EH (cell line): ENCODE measurements at places on chromosomes 5 and 9.

DNA sequence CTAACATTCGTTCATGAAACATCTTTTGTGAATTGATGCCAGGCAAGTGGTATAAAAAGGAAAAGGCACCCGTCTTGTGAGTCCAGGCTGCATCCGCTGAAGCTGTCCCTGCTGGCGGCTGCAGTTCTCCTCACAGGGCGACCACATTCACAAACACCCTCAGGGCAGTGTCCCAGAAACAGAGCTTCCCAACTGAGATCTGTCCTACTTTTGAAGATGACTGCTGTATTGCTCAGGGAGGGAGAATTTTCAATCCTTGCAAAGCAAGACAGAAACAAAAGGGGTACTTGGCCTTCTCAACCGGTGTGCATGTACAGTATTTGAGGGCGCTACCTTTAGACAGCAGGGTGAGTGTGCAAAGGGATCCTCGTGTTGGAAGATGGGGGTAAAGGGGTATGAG is 316.1 kb downstream of the GADD45G start:
- no peak for DNase-seq

GRCh38 chr5:143263272-143263810 is 140.1 kb downstream of the NR3C1 start:
- DNase-seq = no peak

- DNase-seq = no peak
These were observed 8.9 kb downstream of the MTRR start for GRCh38 chr5:7877851-7878250.

- no peak for DNase-seq
These were observed 11.5 kb upstream of the PITX1 start for GRCh38 chr5:135045488-135045887.

GRCh38 chr5:178231539-178232123 is 971 bp downstream of the PHYKPL start:
- no peak for DNase-seq

DNA sequence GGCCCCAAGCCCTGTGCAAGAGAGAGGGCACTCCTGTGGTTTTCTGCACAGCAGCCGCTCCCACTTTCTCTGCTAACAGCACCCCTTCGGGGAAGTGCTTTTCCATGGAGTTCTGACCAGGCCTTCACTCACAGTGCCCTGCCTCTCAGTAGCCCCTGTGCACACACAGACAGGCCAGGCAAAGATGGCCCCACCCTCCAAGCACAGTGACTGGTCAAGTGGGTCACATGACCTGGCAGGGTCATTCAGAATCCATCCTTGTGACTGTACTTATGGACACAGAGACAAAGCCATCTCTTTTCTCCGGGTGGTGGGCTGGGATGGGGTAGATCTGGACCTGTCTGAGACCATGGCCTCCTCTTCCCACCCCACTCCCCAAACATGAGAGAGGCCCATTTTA is 82.5 kb downstream of the PSD2 start:
- no peak for DNase-seq

GRCh38 chr5:127425868-127426267 is 91.6 kb upstream of the PRRC1 start:
- no peak for DNase-seq

GRCh38 chr9:2066312-2067273 is 51.4 kb downstream of the SMARCA2 start:
- DNase-seq = peak; percentile 79

- DNase-seq = no peak
These were observed 49.1 kb downstream of the DOCK2 start for GRCh38 chr5:169686137-169686536.

DNA sequence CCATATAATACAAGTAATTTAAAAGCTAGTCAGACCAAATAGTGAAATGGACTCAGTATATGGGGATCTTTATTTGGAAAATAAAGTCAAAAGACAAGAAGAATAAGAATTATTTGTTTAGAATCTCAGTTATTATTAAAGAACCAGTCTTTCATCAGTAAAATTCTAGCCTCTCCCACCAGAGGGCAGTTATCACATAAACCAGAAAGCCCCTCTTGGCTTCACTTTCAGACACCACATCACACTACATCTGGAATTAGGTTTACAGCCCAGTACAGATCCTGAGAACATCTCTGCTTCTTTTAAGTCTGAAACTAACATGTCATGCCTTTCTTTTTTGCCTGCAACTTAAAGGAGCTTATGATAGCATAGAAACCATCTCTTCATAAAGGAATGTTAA is 12.2 kb upstream of the HSPB3 start:
- peak; percentile 67 for DNase-seq

DNA sequence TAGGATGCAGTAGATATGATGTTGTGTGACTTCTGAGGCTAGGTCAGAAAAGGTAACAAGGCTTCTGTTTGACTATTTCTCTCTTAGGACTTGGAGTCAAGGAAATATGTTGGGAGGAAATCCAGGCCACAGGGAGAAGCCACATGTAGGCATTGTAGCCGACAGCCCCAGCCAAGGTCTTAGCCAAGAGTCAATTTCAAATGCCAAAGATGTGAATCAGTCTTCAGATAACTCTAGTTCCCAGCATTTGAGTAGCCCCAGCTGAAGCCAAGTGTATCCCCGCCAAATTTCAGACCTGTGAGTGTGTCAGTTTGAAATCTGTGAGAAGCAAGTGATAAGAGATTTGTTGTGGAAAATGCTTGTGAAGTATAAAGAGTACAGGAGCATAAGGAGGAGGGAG is 38.1 kb upstream of the ISL1 start:
- DNase-seq = peak; percentile 60

DNA sequence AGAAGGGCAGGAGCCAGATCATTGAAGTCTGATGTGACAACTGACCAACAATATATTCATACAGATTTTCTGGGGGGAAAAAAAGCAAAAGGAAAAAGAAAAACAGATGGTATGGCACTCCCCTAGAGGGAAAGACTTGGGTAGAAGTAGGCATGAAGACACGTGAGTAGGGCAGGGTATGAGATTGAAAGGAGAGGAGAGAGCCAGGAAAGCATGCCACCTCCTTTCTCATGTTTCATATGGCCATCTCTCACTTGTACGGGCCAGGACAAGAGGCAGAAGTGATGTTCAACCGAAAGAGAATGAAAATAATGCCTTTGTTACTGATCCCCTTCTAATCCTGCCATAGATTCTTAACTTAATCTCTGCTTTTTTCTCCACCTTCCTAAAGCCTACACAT is 139.0 kb upstream of the ACTBL2 start:
- no peak for DNase-seq

DNA sequence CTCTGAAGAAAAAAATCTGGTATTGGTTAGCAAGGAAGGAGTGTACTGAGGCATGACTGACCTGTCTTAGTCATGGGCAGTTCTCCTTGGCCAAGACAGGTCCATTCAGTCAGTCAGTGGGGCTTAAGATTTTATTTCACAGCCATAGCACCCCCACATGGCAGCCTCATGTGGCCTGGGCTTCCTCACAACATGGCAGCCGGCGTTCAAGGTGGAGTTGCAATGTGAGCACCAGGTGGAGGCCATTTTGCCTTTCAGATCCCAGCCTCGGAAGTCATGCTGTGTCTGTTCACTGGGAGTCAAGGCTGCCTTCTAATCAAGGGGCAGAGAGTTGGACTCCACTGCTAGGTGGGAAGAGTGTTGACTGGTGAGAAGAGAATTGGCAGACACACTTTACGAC is 10.3 kb upstream of the CARD19 start:
- DNase-seq = no peak

- peak; percentile 19 for DNase-seq
These were observed 31.6 kb downstream of the DTWD2 start for GRCh38 chr5:118956727-118957126.
